ENCODE measurements at places on chromosomes 1 and 21. TPM values are rescaled to one million over a fixed set of nuclear protein-coding genes. Genes with fewer than 3 reads are reported as not detected.

TENT5C gene
- total RNA-seq: 48.2 TPM

OR2L5 gene
- 3.4 TPM for total RNA-seq

SLC5A9 gene
- total RNA-seq: 1.9 TPM

AQP10 gene
- total RNA-seq: not detected

FBXO2 gene
- total RNA-seq: 4.1 TPM

PTGS2 gene
- total RNA-seq: 113 TPM

PYCR2 gene
- 23.1 TPM for total RNA-seq

RHBG gene
- total RNA-seq: not detected

RGS5 gene
- total RNA-seq: 59.7 TPM

AADACL3 gene
- total RNA-seq: 5.8 TPM

NBPF9 gene
- 16.4 TPM for total RNA-seq

PCAT6 gene
- total RNA-seq: not detected

C1orf53 gene
- total RNA-seq: 12.0 TPM
